ENCODE measurements at places on chromosomes 11 and 22.

- DNase-seq, result no peak
Measured at GRCh38 chr11:96339706-96340554, 3.1 kb downstream of the MAML2 start.

GRCh38 chr11:17519061-17519885 is 24.9 kb downstream of the USH1C start:
- no peak for DNase-seq

GRCh38 chr11:114846416-114846791 is 168.1 kb downstream of the NXPE2 start:
- DNase-seq, result no peak

DNA sequence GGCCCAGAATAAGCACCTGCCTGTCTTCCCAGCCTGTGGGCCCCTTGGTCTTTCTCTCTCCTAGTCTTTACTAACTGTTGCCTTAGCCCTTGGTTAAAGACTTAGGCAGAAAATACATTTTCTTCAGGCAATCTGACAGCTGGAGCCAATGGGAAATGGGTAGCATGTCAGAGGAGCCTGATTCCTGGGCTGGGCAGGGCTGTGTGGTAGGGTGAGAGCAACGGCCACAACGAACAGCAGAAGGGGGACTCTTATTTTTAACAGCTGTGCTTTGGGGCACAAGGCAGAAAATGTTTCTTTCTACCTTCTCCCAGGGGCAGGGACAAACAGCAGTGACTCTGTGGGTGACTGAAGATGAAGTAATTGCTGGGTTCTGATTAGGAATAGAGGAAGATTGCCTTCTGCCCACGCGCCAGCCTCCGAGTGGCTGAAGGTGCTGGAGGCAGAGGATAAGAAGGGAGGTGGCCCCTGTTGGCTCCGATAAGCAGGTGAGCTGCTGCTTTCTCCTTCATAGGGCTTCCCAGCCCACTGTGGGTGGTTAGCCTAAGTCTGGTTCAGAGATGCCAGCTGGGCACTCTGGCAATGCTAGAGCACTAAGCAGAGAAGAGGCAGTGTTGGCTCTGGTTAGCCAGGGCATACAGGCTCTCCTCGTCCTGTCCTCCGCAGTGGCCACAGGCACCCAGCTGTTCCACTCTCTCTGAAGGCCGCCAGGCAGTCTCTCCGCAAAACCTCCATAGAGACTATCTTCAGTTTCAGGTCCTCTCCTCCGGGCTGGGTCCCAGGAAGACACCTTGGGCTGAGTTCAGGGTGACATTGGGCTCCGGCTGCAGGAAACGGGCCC is 1.5 kb downstream of the YPEL4 start:
- no peak for DNase-seq
